ENCODE measurements at places on chromosomes 3 and 15.

DNA sequence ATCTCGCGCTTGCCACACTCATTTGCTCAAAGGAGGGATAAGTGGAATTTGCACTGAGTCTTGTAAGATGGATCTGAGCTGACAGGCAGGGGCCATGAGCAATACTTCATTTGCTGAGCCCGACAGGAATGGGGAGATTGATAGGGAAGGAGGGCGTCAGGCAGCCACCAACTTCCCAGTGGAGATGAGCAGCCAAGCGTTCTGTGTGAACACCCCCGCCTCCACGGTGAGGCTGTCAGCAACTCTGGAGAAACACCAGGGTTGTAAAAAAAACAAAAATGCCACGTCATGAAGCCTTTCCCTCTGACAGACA is 36.8 kb downstream of the TLE3 start:
- DNase-seq: peak; percentile 76

- peak; percentile 86 for DNase-seq
Observed at GRCh38 chr3:111072031-111072921, 660 bp downstream of the NECTIN3 start.

GRCh38 chr3:11553436-11554235 is 90.1 kb downstream of the VGLL4 start:
- DNase-seq: no peak

- no peak for DNase-seq
Observed at GRCh38 chr15:82625136-82625535, 22.0 kb downstream of the CPEB1 start.

DNA sequence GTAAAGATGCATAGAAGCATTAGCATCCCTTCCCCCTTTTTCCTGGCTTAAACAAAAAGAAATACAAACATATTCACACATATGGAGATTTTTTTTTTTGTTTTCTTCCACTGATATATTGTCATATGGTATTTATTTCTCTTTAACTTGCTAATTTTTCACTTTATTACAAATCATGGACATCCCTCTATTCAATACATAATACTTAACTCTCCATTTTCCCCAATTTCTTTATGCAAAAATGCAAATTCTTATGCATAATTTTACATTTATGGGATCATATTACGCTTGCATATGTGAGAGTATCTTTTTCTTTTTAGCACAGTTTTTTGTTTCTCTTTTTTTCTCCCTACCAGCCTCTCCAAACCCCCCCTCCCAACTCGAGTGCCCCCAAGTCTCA is 48.8 kb downstream of the CCR3 start:
- no peak for DNase-seq

- DNase-seq: no peak
Observed at GRCh38 chr3:123084738-123085237, 18.0 kb downstream of the PDIA5 start.

DNA sequence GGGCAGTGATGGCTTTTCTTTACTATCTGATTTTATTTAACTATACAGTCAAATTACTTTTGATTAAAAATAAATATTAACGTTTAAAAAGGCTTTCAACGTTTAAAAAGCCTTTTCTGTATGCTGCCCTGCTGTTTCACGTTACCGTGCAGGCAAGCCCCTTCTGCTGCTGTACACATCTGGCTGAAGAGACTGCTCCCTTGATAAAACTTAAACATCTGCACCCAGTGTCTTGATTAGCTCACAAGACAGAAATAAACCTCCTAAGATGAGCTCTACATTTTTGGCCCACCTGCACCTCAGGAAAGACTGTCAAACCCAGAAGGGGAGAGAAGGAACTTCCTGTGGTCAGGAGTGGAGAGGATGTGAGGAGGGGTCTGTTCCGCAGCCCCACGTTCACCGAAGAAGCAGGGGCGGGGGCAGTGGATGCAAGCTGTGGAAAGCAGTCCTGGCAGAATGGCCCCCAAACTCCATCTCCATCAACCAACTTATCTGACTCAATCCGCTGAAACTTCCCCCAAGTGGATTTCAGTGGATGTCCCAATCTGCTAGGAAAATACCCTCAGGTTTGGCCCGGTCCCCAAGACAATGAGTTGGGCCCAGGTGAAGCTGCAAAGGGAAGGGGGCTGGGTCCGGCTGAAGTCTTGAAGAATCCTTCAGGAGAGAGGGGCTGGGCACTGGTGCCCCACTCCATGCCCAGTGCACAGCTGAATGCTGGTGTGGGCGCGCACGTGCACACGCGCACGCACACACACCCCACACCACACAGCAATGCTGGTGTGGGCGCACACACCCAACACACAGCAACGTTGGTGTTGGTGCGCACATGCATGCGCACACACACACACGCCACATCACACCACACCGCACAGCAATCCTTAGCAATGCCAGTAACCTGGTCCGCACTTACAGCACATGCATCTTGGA is 88.6 kb downstream of the LRIG1 start:
- no peak for DNase-seq

DNA sequence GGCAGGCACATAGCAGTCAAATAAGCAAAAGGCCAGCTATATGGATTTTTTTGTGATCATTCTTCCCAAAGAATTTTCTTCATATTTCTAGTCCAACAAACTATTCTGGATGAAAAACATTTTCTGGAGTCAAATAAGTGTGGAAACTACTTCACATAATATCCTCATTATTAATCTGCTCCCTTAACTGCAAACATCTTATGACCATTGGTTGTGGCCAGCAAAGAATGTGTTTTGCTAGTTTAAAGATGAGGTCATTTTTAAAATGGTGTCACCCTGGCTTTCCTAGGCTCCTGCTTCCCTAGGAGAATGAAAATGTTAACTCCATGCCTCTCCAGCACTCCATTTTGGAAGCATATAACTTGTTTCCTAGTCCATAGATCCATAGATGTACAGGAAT is 118.8 kb downstream of the SST start:
- DNase-seq: no peak

- peak; percentile 70 for DNase-seq
Observed at GRCh38 chr3:23999012-23999641, 54.0 kb downstream of the NR1D2 start.

- no peak for DNase-seq
Observed at GRCh38 chr3:60216462-60217075, 1034.7 kb downstream of the FHIT start.

DNA sequence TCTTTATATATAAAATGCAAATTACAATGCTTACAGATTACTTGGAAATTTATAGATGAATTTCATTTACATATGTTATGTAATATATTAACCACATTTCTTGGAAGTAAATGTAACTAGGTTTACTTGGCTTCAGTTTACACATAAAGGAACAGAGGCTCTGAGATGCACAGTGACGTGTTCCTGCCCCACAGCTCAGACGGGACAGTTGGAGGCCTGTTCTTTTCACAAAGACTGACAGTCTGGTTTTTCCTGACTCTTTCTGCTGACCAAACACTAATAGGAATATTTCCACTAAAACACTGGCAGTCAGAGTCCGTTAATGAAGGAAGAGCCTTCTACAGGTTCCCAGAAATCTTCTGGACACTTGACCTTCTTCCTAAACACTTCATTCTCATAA is 336.1 kb downstream of the MFSD1 start:
- no peak for DNase-seq

GRCh38 chr3:85251766-85252165 is 293.0 kb downstream of the CADM2 start:
- no peak for DNase-seq

DNA sequence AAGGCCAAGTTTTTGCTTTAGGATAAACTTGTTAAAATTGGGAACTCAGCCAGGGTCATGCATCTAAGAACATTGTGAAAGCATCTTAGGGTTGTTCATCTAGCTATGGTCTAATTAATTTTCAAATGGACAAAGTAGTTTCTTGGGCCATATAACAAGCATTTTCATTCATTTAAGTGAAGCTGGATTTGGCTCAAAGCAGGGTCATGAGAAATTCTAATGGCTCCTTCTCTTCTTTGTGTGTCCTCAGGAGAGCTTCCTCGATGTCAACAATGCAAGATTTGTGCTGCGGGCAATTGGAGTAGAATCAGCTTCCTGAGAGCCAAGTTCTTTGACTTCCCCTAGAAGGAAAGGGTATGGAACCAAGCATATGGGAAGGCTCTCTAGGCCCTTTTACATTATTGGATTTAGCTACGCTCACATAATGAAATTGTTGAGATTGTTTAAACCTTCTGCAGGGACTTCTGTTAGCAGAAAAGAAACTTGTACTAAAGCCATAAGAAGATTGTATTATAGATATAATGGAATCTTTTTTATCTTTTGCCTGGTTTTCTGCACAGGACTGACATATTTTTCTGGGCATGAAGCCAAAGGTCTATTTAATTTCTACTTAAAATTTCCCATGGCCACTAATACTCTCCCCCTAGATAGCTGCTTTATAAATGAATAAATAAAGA is 1.8 kb upstream of the SAMMSON start:
- DNase-seq: no peak

DNA sequence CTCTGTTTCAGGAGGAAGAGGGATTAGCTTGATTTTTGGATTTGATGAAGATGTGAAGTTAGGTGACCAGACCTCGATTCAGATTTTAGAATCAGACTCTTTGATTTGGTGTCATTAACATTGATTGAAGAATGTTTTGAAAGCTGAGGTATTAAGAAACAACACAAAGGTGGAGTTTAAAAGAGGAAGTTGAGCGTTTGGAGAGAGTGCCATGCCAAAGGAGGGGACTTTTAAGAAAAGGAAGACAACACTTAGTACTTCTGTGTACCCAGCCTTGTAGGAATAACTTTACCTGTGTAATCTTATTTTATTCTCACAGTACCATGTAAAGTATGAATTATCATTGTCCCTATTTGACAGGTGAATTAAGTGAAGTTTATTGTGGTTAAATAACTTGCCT is 34.4 kb downstream of the PPARG start:
- DNase-seq: no peak

DNA sequence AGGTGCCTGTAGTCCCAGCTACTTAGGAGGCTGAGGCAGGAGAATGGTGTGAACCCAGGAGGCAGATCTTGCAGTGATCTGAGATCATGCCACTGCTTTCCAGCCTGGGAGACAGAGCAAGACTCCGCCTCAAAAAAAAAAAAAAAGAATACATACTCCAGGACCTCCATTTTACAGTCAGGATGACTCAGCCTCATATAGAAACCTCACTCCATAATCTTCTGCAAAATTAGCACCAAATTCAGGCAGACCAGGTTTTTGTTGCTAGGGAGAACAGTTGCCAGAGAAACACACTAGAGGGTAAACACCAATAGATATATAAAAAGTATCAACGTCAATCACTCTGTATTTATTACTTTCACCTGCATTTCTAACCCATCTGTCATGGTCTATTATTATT is 28.3 kb upstream of the AP3B2 start:
- DNase-seq: no peak

- no peak for DNase-seq
Observed at GRCh38 chr3:167787440-167787839, 51.9 kb downstream of the SERPINI1 start.

DNA sequence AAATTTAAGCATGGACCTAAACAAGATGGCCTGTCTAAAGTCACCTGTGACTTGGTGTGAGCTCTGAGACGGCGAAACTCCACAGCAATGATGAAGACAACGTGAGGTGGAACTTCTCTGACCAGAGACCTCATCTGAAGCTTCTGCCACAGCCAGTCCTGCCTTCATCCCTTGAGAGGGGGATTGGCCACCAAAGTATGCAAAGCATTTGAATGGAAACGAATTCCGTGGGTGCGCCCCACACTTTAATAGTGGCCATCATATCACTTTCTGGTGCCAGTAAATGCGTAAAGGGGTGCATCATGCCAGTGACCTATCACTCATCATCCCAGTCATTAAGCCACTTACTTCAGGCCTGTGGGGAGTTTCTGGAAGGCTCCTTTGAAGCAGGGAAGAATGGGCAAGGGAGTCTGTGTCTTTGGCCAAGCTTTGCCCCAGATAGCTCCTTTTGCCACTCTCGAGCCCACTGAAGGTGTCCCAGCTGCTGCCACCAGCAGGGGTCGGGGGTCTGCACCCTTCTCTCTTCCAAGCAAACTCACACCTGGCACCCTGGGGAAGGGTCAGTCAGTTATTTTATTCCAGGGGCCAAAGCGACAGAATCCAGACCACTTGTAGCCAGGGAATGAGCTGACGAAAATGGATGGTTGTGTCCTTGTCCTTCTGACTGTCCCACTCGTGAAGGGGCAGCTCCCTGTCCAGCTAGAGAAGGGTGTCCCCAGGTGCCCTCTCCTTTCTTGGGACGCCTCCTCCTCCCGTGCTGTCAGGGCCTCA is 17.7 kb downstream of the MUC20 start:
- no peak for DNase-seq

All from retina (tissue), 1 donor.